ENCODE measurements at places on chromosomes 2 and 18. TPM values are rescaled to one million over a fixed set of nuclear protein-coding genes. Genes with fewer than 3 reads are reported as not detected.

- H3K27me3 ChIP-seq, result no peaks in the 10 kb centered on the region
- H3K4me3 ChIP-seq, result no peak overlapping the region
Observed at GRCh38 chr18:73976433-73976832, 171.2 kb downstream of the FBXO15 start.

GRCh38 chr2:25387876-25388449 is 46.2 kb upstream of the DNMT3A start:
- no peak overlapping the region for H3K4me3 ChIP-seq
- DNase-seq, result no peak
- no peaks in the 10 kb centered on the region for H3K27me3 ChIP-seq
- H3K27ac ChIP-seq, result no peak overlapping the region

- no peak overlapping the region for H3K4me3 ChIP-seq
- no peak for DNase-seq
- no peaks in the 10 kb centered on the region for H3K4me1 ChIP-seq
- H3K27ac ChIP-seq, result no peak overlapping the region
Observed at GRCh38 chr2:33313039-33313438, 163.4 kb upstream of the RASGRP3 start.

Gene RPL37A
- total RNA-seq, result 1,918 TPM

Gene PCARE
- not detected for total RNA-seq

Data from neural progenitor cell (in vitro differentiated cells).